ENCODE measurements at places on chromosomes 7 and 10.

- no peak for DNase-seq
- H3K27ac ChIP-seq, result no peak overlapping the region
- H3K27me3 ChIP-seq, result no peaks in the 10 kb centered on the region
- no peaks in the 10 kb centered on the region for H3K4me1 ChIP-seq
- H3K4me3 ChIP-seq, result no peak overlapping the region
Measured at GRCh38 chr10:48595539-48595932, 9.3 kb downstream of the ARHGAP22 start.

DNA sequence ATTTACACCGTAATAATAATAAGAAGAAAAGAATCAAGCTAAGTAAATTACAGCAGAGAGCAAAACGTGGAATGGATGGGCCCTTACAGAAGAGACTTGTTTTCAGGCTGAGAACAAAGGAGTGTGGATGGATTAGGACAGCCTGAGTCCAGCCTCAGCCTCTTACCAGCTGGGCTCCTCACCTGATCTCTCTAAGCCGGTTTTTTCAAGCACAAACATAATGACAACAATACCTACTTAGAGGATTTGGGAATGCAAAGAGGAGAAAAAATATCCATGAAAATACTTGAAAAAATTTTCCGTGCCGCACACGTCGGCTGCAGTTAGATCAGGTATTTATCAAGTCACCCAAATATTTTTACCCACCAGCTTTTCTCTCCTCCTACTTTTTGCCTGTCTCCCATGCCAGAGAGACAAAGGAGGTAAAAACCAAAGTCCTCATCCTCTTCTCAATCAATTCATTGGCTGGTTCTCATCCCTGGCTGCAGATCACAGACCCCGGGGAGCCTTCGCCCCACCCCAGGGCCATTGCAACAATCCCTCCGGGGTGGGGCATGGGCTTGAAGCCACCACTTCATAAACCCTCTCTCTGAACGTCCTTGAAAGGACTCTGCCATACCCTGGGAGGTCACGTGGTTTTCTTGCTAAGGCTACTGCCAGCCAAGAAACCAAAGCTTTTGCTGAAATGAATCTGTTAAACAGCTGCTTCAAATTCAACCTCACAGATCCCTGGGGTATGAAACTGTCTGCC is 29.7 kb upstream of the GTF2I start:
- peak overlapping the region; percentile 66 for H3K27ac ChIP-seq
- no peaks in the 10 kb centered on the region for H3K36me3 ChIP-seq
- H3K4me1 ChIP-seq, result peaks cover 28% of the 10 kb centered on the region
- no peaks in the 10 kb centered on the region for H3K27me3 ChIP-seq

- no peak overlapping the region for H3K4me3 ChIP-seq
- no peaks in the 10 kb centered on the region for H3K4me1 ChIP-seq
- no peaks in the 10 kb centered on the region for H3K27me3 ChIP-seq
- no peak for DNase-seq
- H3K36me3 ChIP-seq, result no peaks in the 10 kb centered on the region
- H3K27ac ChIP-seq, result no peak overlapping the region
Measured at GRCh38 chr10:121134711-121135110, 283.5 kb downstream of the WDR11 start.

- no peaks in the 10 kb centered on the region for H3K27me3 ChIP-seq
- no peak overlapping the region for H3K4me3 ChIP-seq
- H3K36me3 ChIP-seq, result no peaks in the 10 kb centered on the region
- no peak for DNase-seq
- no peaks in the 10 kb centered on the region for H3K4me1 ChIP-seq
Measured at GRCh38 chr7:7965301-7965700, 3.3 kb upstream of the GLCCI1 start.

DNA sequence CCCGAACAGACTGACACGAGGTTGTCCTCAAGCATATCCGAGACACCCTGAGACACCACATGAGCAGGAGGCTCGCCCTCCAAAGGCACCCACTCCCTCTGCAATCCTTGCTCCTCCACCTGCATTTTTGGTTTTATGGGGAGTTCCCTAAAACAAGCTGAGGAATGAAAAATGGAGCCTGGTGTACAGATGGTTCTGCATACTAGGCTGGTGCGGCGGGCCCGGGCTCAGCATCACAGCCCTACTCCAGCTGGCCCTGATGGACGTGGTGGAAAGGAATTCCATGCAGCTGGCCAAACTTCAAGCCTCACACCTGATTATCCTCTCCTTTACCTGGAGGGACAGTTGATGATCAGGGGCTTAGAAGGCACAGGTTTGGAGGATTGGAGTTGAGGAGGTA is 30.3 kb upstream of the JAKMIP3 start:
- no peaks in the 10 kb centered on the region for H3K36me3 ChIP-seq
- DNase-seq, result no peak
- no peak overlapping the region for H3K27ac ChIP-seq
- no peaks in the 10 kb centered on the region for H3K27me3 ChIP-seq
- H3K4me3 ChIP-seq, result no peak overlapping the region
- peaks cover 3% of the 10 kb centered on the region for H3K4me1 ChIP-seq

GRCh38 chr7:30286749-30287148 is 2.4 kb downstream of the ZNRF2 start:
- H3K4me3 ChIP-seq, result peak overlapping the region; percentile 72
- no peaks in the 10 kb centered on the region for H3K27me3 ChIP-seq
- no peak for DNase-seq
- peak overlapping the region; percentile 95 for H3K27ac ChIP-seq
- H3K36me3 ChIP-seq, result no peaks in the 10 kb centered on the region

DNA sequence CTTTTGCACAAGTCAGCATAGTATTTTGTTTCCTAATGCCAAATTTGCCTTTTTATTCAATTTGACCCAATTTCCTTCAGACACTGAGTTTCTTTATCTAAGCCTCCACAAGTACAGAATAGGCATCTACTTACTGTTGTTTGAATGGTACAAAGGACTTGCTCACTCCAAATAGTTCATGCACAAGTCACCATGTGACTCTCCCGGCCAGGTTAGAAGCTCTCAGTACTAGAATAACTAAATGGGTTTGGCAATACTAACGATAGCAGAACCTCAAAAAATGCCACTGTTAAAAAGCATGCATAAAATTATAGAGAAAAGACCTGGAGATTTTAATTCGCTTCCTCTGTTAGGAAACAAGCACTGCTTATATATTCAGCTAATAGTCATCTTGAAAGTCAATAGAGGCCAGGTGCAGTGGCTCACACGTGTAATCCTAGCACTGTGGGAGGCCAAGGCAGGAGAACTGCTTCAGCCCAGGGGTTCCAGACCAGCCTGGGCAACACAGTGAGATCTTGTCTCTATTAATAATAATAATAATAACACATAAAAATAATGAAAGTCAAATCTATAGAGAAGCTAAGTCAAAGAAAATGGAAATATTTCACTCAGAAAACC is 335.8 kb upstream of the MBL2 start:
- no peaks in the 10 kb centered on the region for H3K27me3 ChIP-seq
- no peaks in the 10 kb centered on the region for H3K4me1 ChIP-seq
- no peak overlapping the region for H3K27ac ChIP-seq
- no peak overlapping the region for H3K4me3 ChIP-seq
- DNase-seq, result no peak

- no peak overlapping the region for H3K27ac ChIP-seq
- H3K4me1 ChIP-seq, result peaks cover under 1% of the 10 kb centered on the region
- no peaks in the 10 kb centered on the region for H3K36me3 ChIP-seq
- no peak for DNase-seq
- no peaks in the 10 kb centered on the region for H3K27me3 ChIP-seq
Measured at GRCh38 chr10:98403812-98404504, 11.0 kb downstream of the PYROXD2 start.

DNA sequence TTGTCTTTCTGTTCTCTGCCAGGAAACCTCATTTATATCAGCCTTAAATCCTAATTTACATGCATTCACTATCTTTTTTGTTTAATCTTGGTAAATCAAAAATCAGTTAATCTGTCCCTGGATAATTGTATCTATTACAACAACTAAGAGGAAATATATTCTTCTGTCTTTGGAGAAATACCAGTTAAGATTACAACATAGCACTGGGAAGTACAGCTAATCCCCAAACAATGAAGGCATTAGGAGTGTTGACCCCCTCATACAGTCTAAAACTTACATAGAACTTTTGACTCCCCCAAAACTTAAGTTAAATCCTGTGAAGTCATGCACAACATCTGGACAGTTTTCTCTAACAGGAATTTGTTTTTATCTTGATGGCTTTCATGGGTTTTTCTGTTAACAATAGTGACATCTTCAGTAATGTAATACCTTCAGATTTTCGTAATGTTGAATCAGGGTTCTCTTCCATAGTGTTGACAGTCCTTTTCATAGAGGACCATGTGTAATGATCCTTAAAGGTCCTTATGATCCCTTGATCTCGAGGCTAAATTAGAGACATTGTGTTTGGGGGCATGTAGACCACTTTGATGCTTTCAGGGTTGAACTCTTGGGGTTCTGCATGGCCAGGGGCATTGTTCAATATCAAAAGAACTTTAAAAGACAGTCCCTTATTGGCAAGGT is 24.1 kb upstream of the ABCC2 start:
- peaks cover 10% of the 10 kb centered on the region for H3K4me1 ChIP-seq
- DNase-seq, result no peak
- no peak overlapping the region for H3K4me3 ChIP-seq
- H3K36me3 ChIP-seq, result peaks cover 9% of the 10 kb centered on the region

GRCh38 chr10:97463363-97464132 is 17.6 kb downstream of the ZDHHC16 start:
- H3K4me3 ChIP-seq, result no peak overlapping the region
- peaks cover 97% of the 10 kb centered on the region for H3K36me3 ChIP-seq
- H3K27me3 ChIP-seq, result no peaks in the 10 kb centered on the region
- no peak for DNase-seq

DNA sequence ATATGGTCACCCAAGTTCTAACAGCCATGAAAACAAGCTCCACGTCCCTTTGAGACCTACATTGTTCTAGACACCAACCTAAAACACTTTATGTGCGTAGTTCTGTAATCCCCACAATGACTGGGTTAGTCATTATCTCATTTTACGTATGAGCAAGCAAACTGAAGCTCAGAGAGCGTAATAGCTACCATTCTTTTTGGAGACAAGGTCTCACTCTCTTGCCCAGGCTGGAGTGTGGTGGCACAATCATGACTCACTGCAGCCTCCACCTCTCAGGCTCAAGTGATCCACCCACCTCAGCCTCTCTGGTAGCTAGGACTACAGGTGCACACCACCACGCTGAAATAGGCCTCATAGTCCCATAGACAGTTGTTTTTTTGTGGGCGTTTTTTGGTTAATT is 10.5 kb downstream of the DAGLB start:
- no peak overlapping the region for H3K4me3 ChIP-seq
- H3K36me3 ChIP-seq, result peaks cover 2% of the 10 kb centered on the region
- peaks cover 55% of the 10 kb centered on the region for H3K4me1 ChIP-seq
- H3K27ac ChIP-seq, result peak overlapping the region; percentile 84
- H3K27me3 ChIP-seq, result no peaks in the 10 kb centered on the region

DNA sequence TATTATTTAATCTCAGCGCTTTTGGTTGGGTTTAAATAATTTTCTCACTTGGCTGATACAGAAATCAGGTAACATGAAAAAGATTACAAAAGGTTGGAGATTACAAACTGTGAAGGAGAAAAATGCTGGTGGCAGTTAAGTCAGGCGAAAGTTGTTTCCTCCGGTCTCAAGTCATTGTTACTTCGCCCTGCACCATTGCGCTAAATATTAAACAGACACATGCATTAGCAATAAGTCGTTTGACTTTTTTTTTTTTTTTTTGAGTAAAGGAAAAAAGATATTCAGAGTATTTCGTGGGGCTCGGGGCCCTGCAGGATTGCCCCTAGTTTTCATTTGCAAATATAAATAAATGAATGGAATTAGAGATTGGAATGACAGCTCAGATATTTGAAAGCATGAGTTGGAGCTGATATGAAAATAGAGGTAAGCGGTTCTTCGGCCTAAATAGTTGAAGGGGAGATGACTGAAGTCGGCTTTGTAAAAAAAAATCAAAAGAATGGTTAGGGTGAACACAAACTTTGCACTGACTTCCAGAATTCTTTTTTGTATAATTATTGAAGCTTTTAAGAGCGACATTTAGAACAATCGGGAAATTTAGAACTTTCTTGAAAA is 914 bp downstream of the SDHAF3 start:
- H3K4me3 ChIP-seq, result peak overlapping the region; percentile 82
- peak overlapping the region; percentile 70 for H3K27ac ChIP-seq
- no peak for DNase-seq

GRCh38 chr10:23461557-23461956 is 22.7 kb downstream of the OTUD1 start:
- H3K4me1 ChIP-seq, result peaks cover 7% of the 10 kb centered on the region
- H3K27ac ChIP-seq, result no peak overlapping the region
- no peaks in the 10 kb centered on the region for H3K27me3 ChIP-seq
- no peaks in the 10 kb centered on the region for H3K36me3 ChIP-seq
- no peak overlapping the region for H3K4me3 ChIP-seq
- DNase-seq, result no peak

GRCh38 chr7:96237040-96237439 is 84.9 kb downstream of the SLC25A13 start:
- H3K4me1 ChIP-seq, result peaks cover 23% of the 10 kb centered on the region
- no peak for DNase-seq
- H3K27me3 ChIP-seq, result no peaks in the 10 kb centered on the region
- no peak overlapping the region for H3K4me3 ChIP-seq
- H3K27ac ChIP-seq, result no peak overlapping the region

- H3K27me3 ChIP-seq, result no peaks in the 10 kb centered on the region
- no peaks in the 10 kb centered on the region for H3K36me3 ChIP-seq
- H3K4me3 ChIP-seq, result no peak overlapping the region
- DNase-seq, result no peak
Measured at GRCh38 chr7:41446606-41447449, 256.1 kb downstream of the INHBA start.

- H3K27me3 ChIP-seq, result peaks cover 54% of the 10 kb centered on the region
- H3K27ac ChIP-seq, result no peak overlapping the region
- H3K4me3 ChIP-seq, result no peak overlapping the region
- H3K36me3 ChIP-seq, result no peaks in the 10 kb centered on the region
Measured at GRCh38 chr7:2474813-2475677, 1.2 kb downstream of the GRIFIN start.

- H3K36me3 ChIP-seq, result no peaks in the 10 kb centered on the region
- H3K4me3 ChIP-seq, result no peak overlapping the region
- peaks cover 26% of the 10 kb centered on the region for H3K4me1 ChIP-seq
Measured at GRCh38 chr10:101441541-101442455, 87.8 kb downstream of the BTRC start.

DNA sequence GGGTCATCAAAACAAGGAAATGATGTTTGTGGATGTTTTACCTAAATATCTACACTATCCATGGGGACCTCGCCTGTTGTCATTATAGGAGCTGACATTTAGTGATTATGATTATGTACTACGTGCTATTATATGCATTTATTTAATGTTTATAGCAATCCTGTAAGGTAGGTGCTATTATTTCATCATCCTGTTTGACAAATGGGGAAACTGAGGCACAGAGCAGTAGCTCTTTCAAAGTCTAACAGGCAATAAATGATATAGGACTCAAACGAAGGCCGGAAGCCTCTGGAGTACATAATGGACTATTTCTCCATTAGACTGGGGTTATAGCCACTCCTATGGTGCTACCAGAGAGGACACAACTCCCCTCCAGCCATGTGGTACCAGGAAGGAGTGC is 60.6 kb upstream of the KDM7A start:
- H3K4me1 ChIP-seq, result no peaks in the 10 kb centered on the region
- no peak overlapping the region for H3K27ac ChIP-seq
- no peaks in the 10 kb centered on the region for H3K36me3 ChIP-seq
- no peak overlapping the region for H3K4me3 ChIP-seq
- peaks cover 14% of the 10 kb centered on the region for H3K27me3 ChIP-seq

- peaks cover 24% of the 10 kb centered on the region for H3K4me1 ChIP-seq
- peak overlapping the region; percentile 66 for H3K4me3 ChIP-seq
- no peak for DNase-seq
- H3K27me3 ChIP-seq, result no peaks in the 10 kb centered on the region
- peak overlapping the region; percentile 93 for H3K27ac ChIP-seq
- peaks cover 6% of the 10 kb centered on the region for H3K36me3 ChIP-seq
Measured at GRCh38 chr10:119166564-119166963, 1.1 kb upstream of the SFXN4 start.

Measured in psoas muscle (tissue), 8 donors.